ENCODE measurements at places on chromosomes 5 and 9.
A peak's percentile ranks its signal among the peaks of the same experiment; 100 is the strongest.

- DNase-seq, result peak; percentile 56
These were observed 413 bp downstream of the JADE2 start for GRCh38 chr5:134525683-134526482.

DNA sequence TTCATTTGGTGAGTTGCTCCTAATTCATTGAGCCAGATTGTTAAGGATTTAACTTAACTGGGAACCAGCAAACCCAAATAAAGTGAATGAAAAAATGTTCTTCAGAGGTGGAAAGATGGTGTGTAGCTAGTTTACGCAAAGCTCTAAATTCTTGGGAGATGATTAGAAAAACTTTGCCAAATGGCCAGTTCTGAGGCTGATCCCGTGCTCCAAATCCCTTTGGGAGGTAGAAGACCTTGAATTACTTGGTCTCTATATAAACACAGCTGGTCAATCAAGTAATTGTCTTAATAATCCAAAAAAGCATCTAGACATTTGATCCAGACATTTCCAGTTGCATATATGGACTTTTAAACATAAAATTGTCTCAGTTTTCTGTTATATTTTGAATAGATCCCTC lies 11.4 kb downstream of the ACTL7B start:
- DNase-seq, result no peak

- DNase-seq, result peak; percentile 57
These were observed 995 bp downstream of the IPPK start for GRCh38 chr9:92668746-92669526.

DNA sequence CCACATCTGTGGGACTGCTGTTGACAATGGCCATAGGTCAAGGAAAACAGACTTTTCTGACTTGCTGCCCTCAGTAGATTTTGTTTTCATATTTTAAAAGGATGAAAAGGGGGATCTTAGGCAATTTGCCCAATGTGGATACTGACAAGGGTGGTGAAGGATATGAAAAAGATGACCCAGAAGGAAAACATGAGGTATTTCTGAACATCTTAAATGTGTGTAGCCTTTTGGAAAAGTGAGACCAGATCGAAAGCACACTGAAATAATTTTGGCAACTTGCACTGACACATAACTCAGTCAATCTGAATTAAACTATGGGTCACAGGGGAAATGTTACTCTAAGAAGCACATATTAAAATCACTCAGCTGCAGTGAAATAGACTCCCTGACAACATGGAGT lies 1793.0 kb upstream of the ACO1 start:
- no peak for DNase-seq

All from RCC 7860 (cell line).